Tibial artery (tissue), 4 donors: ENCODE measurements at places on chromosomes 5 and 9.

DNA sequence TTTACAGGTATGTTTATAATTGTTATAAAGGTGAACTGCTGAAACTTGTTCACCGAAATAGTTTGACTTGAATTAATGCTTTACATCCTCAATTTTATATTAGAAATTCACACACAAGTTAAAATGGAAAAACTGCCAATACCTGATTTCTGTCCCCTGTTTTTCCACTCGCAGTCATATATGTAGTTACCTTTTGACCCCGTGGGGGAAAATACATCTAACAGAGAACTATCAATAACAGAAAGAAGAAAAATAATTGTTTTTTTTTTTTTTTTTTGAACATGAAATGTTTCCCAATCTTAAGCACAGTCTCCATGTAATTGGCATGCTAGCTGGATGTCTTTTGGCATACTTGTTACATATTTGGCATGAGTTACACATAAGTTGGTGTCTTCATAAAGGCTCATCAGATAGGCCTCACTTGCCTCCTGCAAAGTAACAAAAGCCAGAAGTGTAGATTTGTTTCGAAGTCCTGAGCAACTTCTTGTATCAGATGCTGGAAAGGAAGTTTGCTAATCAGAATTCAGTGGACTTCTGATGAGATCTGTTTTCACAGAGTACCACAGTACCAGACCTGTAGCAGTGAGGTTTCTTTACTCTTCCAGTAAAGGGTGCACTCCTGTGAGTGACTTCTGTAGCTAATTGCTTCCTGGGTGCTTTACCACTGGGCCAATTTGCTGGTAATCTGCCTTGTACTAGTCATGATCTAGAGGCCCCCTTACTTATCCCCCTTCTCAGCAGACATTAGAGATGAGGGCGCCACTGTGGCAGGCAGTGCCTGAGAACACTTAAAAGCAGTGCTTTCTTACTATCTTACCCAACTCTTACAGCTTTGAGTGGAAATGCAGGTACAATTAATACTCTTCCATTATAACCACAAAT is 36.2 kb upstream of the CXXC5 start:
- DNase-seq, result no peak

DNA sequence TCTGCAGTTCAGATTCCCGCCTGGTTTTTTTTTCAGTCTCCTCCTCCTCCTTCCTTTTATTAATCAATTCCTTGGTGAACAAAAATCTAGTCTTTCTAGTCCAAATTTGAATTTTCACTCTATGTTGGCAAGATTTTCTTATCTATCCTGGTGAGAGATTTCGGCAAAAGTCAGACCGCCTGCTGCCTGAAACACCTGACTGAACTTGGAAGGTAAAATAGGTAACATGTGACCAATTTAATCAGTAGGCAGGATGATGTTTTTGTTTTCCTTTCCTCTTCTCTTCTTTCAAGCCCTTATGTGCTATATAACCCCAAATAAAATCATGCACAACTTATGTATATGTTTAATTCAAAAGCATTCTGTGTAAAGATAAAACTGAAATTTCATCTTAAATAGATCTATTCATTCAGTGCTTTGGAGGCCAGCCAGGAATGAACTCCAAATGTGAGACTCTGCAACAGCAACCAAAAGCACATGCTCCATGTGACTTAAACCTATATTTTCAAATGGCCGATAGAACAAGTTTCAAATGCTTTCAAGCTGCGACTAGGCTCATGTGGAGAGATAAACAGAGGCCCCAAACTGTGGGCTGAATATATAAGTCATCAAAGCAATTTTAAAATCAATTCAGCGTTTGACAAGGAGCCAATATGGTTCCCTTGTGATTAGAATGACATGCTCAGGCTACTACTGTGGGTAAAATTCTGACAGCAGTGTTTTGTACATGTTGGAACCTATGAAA is 100.4 kb upstream of the SEMA6A start:
- DNase-seq, result no peak

DNA sequence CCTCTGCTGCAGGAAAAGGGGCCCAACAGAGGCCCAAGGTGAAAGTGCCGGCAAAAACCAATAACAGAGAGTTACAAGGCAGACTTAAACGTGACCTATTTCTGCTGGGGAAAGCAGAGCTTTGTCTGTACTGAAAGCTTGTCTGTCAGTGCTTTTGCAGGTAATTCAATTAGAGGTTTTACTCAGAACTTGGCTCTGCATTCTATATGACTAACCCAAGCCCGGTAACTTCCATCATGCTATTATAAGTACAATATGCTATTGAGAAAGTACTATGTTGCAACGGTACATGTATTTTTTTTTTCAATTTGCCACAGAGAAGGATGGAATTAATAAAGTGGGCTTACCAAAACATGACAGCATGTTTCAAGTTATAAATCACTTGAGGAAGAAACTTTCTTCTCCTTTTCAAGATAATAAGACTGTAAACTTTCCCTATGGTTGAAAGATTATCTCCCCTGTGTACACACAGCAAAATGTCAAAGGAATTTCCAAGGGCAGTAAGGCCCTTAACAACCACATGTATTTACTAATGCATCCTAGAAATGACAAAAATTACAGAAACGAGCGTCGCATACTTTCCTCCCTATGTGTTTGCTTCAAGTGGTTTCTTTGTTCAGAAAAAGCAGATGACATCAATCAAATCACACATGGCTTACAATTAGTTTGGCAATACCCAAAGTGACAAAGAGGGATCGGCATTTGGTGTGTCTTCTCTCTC is 282.4 kb downstream of the EFNA5 start:
- no peak for DNase-seq

GRCh38 chr5:34491251-34491620 is 164.9 kb upstream of the RAI14 start:
- DNase-seq, result no peak

GRCh38 chr9:88090151-88090581 is 48.1 kb downstream of the SPATA31C2 start:
- peak; percentile 48 for DNase-seq

DNA sequence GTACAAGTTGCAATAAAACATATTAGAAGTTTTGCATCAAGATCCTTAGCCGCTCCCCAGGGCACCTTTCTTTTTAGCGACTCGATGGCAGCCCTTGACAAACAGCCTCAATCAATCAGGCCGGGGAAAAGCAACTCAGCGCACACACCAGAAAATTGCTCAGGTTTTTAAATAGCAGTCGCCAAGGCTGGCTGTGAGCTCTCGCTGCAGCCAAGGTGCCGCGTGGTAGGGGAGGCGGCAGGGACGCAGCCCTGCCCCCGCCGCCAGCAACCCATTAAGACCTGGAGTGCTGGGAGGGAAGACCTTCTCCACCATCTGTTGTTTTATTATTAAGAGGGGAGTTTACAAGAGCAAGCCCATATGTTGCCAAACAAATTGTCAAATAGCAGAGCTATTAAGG is 22.6 kb downstream of the ASS1 start:
- DNase-seq, result no peak

DNA sequence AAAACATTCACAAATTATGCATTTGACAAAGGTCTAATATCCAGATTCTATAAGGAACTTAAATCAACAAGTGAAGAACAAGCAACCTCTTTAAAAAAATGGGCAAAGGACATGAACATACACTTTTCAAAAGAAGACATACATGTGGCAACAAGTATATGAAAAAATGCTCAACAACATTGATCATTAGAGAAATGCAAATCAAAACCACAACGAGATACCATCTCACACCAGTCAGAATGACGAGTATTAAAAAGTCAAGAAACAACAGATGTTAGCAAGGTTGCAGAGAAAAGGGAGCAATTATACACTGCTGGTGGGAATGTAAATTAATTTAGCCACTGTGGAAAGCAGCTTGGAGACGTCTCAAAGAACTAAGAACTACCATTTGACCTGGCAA is 38.9 kb upstream of the TNFSF15 start:
- no peak for DNase-seq
